ENCODE measurements at places on chromosomes 7 and 10.

GRCh38 chr7:155870334-155871180 lies 58.3 kb upstream of the SHH start:
- no peak for DNase-seq

GRCh38 chr10:90274721-90275468 lies 573.5 kb downstream of the KIF20B start:
- no peak for DNase-seq

GRCh38 chr10:44343843-44344242 lies 41.1 kb downstream of the CXCL12 start:
- no peak for DNase-seq

DNA sequence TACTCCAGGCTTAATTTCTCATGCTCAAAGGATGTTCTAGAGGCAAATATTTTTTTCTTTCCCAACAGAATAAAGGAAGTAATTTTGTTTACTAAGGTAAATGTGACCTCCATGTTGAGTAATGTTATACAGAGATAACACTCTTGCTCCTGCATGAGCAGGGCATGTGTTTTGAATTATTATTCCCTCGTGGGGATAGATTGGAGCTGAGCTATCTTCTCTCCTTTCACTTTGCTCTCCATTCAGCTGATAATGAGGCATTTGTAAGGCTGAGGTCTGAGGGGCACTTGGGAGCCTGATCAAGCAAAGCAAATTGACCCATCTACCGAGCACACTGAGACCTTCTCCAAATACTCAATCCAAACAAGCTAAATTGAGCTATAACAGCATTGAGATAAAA lies 50.7 kb upstream of the GHITM start:
- no peak for DNase-seq

- no peak for DNase-seq
Measured at GRCh38 chr10:62749093-62749683, 55.3 kb upstream of the ADO start.

GRCh38 chr7:6395898-6396595 lies 51.7 kb downstream of the DAGLB start:
- no peak for DNase-seq

DNA sequence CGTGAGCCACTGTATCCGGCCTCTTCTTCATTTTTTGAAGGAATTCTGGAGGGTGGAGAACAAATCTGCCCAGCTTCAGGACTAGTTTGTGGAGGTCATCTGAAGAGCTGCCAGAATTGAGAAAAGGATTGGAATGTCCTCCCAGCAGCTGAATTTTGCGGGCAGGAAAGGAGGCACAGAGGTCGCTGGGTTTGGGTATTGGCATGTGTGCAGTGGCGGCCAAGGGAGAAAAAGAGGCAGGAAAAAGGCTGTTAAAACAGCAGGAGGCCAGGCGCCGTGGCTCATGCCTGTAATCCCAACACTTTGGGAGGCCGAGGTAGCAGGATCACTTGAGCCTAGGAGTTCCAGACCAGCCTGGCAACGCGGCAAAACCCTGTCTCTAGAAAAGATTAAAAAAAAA lies 80.4 kb downstream of the HIP1 start:
- DNase-seq = no peak

DNA sequence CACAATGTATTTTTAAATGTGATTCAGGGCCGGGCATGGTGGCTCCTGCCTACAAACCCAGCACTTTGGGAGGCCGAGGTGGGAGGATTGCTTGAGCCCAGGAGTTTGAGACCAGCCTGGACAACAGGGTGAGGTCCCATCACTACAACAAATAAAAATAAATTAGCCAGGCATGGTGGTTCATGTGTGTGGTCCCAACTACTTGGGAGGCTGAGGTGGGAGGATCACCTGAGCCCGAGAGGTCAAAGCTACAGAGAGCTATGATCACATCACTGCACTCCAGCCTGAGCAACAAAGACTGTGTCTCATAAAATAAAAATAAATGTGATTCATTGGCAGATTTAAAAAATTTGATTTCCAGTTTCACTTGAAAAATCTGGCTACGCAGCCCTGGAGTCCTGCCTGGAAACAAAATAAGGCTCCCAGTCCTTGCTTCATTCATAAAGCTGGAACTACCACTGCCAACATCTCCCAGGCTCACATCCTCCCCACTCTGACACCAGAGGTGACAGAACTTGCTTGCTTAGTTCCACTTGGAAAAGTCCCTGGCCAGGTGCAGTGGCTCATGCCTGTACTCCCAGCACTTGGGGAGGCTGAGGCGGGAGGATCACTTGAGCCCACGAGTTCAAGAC lies 27.9 kb upstream of the SLC35G1 start:
- DNase-seq = no peak

GRCh38 chr7:24885305-24885704 lies 94.7 kb downstream of the OSBPL3 start:
- peak; percentile 64 for DNase-seq

DNA sequence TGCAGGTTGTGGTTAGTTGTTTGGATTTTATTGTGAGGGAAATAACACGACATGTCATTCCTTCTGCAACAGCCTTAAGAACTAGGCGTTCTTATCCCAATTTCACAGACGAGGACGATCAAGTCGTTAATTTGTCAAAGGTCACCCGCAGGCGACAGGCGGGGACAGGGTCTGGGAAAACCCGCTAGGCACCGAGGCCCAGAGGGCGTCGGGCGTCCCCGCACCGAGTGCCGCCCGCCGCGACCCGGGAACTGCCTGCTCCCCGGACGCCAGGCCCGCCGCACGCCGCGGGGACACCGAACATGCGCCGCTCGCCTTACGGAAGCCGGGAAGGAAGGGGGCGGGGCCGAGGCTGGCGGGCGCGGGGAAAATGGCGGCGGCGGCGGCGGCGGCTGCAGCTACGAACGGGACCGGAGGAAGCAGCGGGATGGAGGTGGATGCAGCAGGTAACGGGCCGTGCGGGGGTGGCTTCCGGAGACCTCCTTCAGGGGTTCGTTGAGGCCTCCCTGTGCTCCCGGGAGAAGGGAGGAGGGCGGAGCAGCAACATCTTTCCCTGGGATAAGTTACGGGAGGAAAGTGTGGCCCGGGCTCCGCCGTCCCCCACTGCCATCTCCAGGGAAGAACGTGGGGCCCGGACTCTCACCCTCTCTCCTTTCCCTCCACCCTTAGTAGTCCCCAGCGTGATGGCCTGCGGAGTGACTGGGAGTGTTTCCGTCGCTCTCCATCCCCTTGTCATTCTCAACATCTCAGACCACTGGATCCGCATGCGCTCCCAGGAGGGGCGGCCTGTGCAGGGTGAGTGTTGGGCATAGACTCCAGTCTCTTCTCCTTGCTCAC lies at the start of gene COPS6:
COPS6 (plus strand) TSS at position 349 of the 837 bp plus-strand sequence; CDS start at position 371, 22 bp downstream.
- peak; percentile 83 for DNase-seq

DNA sequence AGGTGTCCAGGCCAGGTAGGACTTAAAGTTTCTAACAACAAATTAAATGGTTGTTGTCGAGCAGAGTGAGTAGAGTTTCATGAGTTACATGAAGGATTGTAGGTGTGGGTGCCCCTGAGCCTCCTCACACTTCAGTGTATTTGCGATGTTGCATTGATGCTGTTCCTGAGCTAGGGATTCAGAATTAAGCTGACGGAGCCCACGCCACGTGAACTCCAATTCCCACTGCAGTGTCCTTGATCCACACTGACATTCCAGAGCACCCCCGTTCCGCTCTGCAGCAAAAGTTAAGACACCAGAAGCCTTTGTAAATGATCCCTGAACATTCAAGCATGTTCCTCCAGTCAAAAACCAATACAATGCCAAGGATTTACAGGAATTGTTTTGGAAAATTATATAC lies 78.8 kb upstream of the SEC61G start:
- DNase-seq = no peak

DNA sequence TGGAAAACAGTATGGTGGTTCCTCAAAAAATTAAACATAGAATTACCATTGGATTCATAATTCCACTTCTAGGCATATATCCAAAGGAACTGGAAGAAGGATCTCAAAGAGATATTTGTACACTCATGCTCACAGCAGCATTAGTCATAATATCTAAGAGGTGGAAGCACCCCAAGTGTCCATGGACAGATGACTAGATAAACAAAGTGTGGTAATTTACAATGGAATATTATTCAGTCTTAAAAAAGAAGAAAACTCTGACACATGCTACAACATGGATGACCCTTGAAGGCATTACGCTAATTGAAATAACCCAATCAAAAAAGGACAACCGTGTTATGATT lies 594.2 kb downstream of the KCNMA1 start:
- no peak for DNase-seq

- DNase-seq = no peak
Measured at GRCh38 chr10:43158636-43159035, 20.4 kb downstream of the CSGALNACT2 start.

GRCh38 chr10:29794776-29795611 lies 160.2 kb upstream of the SVIL start:
- DNase-seq = no peak

- DNase-seq = peak; percentile 70
Measured at GRCh38 chr7:2709553-2710285, 21.7 kb downstream of the AMZ1 start.

DNA sequence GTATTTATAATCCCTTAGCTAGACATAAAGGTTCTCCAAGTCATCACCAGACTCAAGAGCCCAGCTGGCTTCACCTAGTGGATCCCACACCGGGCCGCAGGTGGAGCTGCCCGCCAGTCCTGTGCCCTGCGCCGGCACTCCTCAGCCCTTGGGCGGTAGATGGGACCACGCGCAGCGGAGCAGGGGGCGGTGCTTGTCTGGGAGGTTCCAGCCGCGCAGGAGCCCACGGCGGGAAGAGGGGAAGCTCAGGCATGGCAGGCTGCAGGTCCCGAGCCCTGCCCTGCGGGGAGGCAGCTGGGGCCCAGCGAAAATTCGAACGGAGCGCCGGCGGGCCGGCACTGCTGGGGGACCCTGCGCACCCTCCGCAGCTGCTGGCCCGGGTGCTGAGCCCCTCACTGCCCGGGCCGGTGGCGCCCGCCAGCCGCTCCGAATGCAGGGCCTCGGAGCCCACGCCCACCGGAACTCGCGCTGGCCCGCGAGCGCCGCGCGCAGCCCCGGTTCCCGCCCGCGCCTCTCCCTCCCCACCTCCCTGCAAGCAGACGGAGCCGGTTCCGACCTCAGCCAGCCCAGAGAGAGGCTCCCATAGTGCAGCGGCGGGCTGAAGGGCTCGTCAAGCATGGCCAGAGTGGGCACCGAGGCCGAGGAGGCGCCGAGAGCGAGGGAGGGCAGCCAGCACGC lies 675.6 kb downstream of the REEP3 start:
- DNase-seq = no peak

- no peak for DNase-seq
Measured at GRCh38 chr7:27897441-27897847, 157.5 kb downstream of the TAX1BP1 start.

DNA sequence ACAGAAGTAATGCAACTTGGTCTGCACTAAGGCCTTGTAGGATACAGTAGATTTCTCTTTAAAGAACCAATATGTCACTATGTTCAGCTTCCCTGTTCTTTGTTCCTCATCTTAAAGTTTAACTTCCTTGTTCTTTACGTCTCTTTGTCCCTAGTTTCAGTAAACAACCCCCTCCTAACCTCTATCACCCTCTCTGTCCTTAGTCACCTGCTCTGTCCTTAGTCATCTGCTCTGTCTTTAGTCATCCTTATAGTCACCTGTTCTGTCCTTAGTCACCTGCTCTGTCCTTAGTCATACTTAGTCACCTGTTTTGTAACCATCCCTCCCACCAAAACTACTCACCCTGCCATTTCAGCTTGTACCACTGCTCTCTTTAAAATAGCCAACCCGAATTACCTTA lies 144.6 kb upstream of the TMEM106B start:
- no peak for DNase-seq

DNA sequence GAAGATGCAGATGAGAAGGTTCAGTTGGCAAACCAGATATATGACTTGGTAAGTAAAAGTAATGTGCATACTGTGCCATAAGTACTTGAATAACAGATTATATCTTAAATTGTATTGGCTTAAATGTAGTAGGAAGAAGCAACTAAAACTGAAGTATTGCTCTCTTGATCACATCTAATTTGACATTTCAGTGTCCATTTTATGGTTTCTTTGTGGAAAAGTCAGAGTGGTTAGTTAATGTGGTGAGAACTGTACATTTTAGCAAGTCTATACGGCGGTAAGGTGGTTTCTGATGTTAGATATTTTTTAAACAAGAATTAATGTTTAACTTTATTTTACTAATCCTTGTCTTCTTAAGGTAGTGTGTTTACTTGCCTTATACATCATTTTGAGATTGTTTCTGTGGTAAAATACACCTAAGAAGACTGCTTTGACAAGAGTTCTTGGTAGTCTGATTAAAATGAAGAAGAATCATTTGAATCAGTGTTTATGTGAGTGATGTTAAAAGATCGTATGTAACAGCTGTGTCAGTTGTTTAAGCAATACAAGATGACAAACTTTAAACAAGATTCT lies 5.1 kb downstream of the ING3 start:
- no peak for DNase-seq

- peak; percentile 2 for DNase-seq
Measured at GRCh38 chr10:13271552-13272163, 28.2 kb downstream of the PHYH start.

- DNase-seq = no peak
Measured at GRCh38 chr10:86950349-86950748, 7.1 kb downstream of the MMRN2 start.

DNA sequence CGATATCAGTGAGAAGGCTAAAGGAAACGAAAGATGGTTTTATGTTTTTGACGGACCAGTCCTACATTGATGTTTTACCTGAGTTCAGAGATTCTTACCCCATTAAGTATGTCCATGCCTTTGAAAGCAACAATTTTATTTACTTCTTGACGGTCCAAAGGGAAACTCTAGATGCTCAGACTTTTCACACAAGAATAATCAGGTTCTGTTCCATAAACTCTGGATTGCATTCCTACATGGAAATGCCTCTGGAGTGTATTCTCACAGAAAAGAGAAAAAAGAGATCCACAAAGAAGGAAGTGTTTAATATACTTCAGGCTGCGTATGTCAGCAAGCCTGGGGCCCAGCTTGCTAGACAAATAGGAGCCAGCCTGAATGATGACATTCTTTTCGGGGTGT lies 27.7 kb downstream of the MET start:
- peak; percentile 48 for DNase-seq

- peak; percentile 47 for DNase-seq
Measured at GRCh38 chr10:58575491-58575890, 62.8 kb downstream of the BICC1 start.

DNA sequence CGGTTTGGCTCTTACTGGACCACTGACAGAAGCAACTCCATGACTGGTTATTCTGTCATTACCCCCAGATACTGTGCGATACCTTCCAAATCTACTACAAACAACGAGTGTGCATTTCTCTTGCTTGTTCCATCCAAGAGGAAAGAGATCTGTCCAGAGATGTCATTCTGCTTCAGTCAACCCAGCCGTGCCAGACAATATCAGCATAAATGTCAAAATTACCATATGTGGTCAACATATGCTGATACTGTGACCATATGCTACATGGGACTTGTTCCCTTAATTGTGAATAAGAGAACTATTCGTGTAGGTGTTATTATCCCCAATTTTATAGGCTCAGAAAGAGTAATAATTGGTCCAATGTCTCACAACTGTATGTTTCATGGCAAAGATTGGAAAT lies 143.2 kb upstream of the PRSS1 start:
- DNase-seq = no peak

DNA sequence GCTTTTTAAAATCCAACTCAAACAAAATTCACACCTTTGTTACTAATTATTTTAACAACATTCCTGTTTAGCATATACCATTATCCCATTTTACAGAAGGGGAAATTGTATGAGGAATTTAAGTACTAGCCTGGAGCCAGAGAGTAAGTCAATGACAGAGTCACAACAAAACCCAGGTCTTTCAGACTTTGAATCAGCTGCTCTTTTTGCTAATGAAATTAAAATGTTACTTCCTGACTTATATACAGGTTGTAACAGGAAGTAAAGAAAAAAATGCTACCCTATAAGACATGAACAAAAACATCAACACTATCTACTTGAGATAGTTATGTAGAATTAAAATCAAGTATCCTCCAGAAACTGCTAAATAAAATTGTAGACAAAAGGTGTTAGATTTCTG lies 82.6 kb upstream of the ASAH2 start:
- DNase-seq = no peak
